ENCODE measurements at places on chromosomes 5 and 9.

- no peak for DNase-seq
Observed at GRCh38 chr9:135403733-135404450, 75.7 kb upstream of the PPP1R26 start.

- no peak for DNase-seq
Observed at GRCh38 chr9:87216897-87217455, 269.7 kb upstream of the GAS1 start.

DNA sequence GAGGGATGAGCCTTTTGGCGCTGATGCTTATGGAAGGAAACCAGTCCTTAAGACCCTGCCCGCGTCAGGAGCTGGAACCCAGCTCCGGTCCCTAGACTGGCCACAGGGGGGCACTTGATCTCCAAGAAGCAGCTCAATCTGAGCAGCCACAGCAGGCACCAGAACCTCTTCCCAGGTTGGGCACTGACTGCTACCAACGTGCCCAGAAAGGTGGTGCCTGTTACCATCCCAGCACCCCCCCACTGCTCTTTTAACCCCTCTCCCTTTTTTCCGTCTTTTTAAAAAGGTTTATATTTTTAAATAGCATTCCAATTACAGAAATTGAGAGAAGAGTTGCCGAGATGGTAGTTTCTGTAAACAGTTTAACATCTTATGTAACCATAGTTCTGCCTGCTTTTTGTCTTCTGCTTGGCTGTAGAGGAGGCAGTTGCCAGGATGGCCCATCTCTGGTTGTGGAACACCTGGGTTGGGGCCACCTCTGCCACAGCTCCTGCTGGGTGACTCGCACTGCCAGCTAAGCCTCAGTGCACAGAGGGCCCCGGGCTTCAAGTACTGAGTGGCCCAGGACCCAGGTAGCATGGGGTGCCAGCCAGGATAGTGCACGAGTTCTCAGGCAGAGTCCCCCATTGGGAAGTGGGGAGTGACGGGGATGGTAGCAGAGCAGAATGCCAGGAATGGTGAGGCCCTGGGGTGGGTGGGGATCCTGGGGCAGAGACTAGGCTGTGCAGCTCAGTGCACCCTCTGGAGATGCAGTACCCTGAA is 62.8 kb downstream of the PFDN1 start:
- no peak for DNase-seq

- DNase-seq, result peak; percentile 6
Observed at GRCh38 chr5:114362977-114363761, 1.3 kb downstream of the KCNN2 start.

GRCh38 chr5:28374492-28374967 is 1336.1 kb upstream of the CDH9 start:
- DNase-seq, result peak; percentile 82

GRCh38 chr9:78035383-78035993 is 3.9 kb upstream of the GNAQ start:
- DNase-seq, result peak; percentile 77
